NCI-H2227 treated with DMSO at 0.1 percent for 48 hours (cell line): ENCODE measurements at places on chromosomes 12 and 14.
A peak's percentile ranks its signal among the peaks of the same experiment; 100 is the strongest.

GRCh38 chr12:63396135-63396534 lies 245.1 kb upstream of the AVPR1A start:
- DNase-seq = no peak

- DNase-seq = no peak
These were observed 1.6 kb downstream of the LRRC74A start for GRCh38 chr14:76827696-76828296.

DNA sequence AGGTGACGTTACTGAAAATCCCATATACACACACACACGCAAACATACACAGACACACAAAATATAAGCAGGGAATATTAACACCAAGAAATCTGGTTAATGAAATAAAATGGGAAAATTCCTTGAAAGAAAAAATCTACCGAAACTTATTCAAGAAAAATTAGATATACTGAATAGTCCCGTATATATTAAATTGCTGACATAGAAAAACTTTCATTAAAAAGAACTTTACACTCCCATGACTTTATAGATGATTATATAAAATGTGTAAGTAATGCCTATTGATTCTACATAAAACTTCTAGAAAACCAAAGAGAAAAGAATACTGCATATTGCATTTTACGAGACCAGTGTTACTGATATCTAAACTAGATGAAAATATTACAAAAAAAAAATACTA lies 803.2 kb downstream of the SLC16A7 start:
- DNase-seq = no peak

DNA sequence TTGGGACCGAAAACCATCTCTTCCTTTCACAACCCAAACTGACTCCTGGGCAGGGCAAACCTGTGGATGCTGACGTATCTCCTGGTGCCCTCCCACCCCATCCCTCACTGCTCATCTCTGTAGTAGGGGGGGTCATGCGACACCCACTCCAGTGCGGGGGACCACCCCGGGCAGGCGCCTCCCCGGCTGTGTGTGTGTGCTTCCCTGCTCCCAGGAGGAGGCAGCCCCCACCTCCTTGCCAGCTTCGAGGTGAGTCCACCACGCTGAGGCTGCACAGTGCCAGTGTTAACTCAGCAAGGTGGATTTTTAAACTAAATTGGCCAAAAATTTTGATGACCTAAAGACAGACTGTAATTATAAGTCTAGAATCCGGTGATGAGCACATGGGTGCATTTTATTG lies 46.2 kb upstream of the BEGAIN start:
- no peak for DNase-seq

GRCh38 chr14:22634233-22634900 lies 9.8 kb downstream of the OR6J1 start:
- DNase-seq = no peak

DNA sequence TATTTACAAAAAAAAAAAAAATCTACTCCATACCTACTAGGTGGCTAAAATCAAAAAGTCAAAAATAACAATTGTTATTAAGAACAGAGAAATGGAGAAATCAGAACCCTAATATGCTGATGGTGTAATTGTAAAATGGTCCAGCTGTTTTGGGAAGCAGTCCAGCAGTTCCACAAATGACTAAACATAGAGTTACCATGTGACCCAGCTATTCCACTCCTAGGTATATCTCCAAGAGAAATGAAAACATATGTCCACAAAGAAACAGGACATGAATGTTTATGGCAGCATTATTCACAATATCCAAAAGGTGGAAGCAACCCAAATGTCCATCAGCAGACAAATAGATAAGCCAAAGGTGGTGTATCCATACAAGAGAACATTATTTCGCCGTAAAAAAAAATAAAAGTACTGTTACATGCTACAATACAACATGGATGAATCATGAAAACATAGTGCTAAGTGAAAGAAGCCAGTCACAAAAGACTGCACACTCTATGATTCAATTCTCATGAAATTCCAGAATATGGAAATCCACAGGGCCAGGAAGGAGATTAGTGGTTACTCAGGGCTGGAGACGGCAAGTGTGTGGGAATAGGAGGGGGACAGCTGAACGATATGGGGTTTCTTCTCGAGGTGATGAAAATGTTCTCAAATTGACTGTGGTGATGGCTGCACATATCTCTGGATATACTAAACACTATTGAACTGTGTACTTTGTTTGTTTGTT lies 9.1 kb upstream of the DPF3 start:
- no peak for DNase-seq

GRCh38 chr14:77903221-77903620 lies 103.3 kb downstream of the ADCK1 start:
- DNase-seq = peak; percentile 32

DNA sequence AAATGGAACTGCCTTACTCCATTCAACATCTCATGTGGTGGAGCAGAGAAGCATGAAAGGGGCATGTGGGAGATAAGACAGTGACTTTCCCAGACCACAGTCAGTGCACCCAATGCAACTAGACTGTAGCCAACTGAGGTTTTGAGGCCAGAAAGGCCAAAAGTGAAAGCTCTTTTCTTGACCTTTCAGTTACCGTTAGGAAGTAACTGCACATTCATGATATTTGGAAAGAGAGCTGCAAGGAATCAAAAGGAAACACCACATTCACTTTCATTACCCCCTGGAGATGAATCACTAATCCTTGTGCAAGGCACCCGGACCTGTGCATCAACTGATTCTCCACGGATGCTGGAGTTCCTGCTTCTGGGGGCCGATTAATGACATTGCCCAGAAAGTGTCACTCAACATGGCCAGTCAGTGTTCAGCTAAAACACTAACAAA lies 72.9 kb upstream of the ELK3 start:
- no peak for DNase-seq

DNA sequence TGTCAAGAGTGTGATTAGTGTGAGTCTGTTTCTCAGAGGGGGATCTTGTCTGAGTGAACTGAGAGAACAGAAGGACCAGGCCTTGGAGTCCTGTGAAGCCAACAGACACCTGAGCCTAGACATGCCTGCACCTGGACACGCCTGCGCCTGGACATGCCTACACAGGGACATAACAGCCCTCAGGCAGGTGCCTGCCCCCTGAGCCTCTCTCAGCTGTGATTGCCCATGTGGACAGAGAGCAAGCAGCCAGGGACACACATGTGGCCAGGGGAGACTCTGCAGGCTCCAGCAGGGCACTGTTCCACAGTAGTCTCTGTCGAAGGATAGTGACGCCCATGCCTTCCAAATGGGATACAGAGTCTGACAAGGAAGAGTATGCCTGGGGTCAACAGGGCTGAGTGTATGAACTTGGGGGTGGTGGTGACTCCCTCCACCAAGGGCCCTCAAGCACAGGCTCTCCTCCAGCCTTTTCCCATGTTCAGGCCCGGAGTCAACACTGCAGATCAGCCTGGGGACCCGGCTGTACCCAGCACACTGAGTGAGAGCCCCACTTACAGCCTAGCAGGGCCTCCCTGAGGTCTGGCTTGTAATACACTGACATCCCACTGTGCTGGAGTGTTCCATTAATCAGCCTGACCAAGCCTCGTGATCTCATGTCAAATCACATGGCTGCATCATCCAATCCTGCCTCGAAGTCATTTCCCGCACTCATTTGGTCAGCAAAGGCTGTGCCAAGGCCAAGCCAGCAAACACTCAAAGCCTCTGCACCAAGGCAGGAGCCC lies 173.0 kb downstream of the CALM1 start:
- DNase-seq = no peak

DNA sequence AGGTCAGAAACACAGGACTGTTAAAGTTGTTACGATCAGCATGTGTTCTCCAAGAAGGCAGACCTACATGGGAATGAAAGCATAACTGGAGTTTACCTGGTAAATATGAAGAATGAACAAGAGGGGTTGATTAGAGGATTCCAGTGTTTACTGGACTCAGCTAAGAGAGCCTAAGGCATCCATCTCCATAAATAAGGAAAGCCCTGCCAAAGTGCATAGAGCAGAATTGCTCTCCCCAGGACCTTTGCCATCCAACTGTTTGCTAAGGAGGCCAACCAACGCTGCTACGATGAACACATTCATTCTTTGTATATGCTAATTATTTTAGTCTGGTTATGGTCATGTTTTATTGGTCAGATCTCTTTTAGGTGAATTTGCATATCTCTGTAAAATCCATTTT lies 17.1 kb upstream of the PAWR start:
- DNase-seq = no peak

- DNase-seq = no peak
These were observed 8.7 kb downstream of the RFC5 start for GRCh38 chr12:118025168-118025567.

- DNase-seq = no peak
These were observed 120.5 kb downstream of the GCH1 start for GRCh38 chr14:54781961-54782750.

GRCh38 chr14:92534932-92535643 lies 21.5 kb downstream of the RIN3 start:
- no peak for DNase-seq

GRCh38 chr14:72522847-72523246 lies 371.1 kb downstream of the DPF3 start:
- DNase-seq = no peak

- DNase-seq = no peak
These were observed 332.3 kb downstream of the ZFP36L1 start for GRCh38 chr14:68460541-68460940.

DNA sequence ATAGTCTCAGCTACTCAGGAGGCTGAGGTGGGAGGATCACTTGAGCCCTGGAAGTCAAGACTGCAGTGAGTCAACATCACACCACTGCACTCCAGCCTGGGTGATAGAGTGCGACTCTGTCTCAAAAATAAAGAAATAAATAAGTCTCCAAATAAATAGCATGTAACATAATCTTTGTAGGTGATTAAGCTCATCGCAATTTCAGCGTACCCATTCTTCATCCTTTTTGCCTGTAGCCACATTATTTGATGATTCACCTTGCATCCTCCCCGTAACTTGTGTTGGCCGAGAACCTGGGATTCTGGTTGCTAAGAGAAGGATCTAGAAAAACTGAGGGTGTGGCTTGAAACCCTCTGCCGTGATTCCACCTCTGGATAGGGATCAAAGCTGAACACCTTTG lies 115.1 kb downstream of the GALC start:
- DNase-seq = no peak

DNA sequence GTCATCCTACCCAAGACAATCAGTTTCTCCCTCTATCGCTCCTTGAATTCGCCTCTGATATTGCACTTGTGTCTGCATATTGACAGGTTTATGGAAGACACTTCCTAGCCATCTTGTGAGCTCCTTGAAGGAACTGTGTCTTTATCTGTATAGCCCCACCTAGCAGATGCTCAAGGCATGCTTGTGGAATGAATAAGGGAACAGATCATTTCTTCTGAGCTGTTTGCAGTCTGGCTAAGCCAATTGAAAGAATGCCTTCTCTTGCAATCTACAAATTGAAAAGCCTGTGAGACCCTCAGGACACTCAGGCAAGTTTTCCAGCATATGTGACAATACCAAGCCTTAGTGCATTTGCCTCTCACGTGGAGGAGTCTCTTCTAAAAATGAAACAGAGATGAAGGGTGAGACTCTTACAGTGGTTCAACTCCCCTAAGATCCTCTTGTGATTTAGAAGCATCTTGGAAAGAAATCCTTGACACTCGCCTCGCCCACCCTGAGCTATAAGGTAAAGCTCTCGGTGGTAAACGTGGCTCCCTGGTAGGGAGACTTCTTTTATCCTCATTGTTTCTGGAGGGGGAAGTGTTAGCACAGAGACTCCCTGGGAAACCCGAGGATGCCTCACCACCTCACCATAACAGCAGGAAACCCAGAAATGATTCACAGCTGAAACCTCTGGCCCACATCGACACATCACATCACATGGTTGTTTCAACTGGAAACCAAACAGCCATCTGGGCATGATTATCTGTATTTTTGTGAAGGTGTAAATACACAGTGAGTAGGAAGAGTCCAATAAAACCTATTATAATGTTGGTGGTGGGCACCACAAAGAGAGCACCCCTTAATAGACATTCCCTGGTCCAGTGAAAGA lies 112.3 kb upstream of the BCL2L14 start:
- DNase-seq = no peak

DNA sequence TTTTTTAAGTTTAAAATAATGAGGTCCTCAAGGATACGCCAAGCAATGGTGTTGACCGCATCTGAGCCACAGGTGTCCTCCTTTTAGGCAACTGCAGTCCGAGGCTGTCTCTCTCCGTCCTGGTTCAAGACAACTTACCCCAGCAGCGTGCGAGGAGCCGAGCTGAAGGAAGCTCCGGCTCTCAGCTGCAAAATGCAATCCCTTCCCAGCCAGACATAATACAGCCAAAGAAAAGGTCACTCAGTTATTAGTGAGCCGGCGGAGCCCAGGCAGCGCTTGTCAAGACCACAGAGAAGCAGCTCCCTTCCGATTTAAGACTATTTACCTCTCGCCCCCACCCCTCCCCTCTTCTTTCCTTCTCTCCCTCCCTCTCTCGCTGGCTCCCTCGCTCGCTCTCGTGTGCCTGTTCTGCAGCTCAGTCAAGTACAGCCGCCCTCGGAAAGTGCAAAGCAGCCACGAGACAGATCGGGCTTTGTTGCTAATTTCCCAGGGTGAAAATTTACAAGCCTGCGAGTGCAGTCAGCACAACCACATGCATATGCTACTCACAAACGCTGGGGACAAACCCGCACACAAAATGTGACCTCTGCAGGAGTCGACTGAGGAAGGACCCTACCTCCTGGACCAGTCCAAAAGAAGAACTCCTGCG lies 363 bp upstream of the LMO3 start:
- peak; percentile 64 for DNase-seq

GRCh38 chr12:84891106-84891838 lies 21.3 kb downstream of the SLC6A15 start:
- no peak for DNase-seq

- DNase-seq = peak; percentile 81
These were observed 378.7 kb upstream of the KITLG start for GRCh38 chr12:88958946-88959345.

- DNase-seq = no peak
These were observed 15.3 kb downstream of the CCDC88C start for GRCh38 chr14:91402348-91402747.

DNA sequence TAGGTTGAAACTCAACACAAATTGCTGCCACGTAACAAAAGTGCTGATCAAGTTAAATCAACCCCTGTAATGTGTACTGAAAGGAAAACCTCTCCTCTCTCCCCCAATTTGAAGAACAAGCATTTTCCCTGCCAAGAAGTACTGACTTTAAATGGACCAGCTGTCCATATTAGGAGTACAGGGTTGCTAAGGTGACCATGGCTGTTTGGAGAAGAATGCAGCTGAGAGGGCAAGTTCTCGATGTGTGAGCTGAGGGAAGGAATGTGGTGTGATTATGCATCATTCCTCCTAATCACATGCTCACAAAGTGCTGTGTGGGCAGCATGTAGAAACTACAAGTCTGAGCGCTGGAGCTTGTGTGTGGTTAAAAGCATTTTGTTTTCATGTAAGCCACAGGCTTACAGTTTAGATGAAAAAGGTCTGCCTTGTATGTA lies 50.9 kb upstream of the CCT2 start:
- peak; percentile 45 for DNase-seq

DNA sequence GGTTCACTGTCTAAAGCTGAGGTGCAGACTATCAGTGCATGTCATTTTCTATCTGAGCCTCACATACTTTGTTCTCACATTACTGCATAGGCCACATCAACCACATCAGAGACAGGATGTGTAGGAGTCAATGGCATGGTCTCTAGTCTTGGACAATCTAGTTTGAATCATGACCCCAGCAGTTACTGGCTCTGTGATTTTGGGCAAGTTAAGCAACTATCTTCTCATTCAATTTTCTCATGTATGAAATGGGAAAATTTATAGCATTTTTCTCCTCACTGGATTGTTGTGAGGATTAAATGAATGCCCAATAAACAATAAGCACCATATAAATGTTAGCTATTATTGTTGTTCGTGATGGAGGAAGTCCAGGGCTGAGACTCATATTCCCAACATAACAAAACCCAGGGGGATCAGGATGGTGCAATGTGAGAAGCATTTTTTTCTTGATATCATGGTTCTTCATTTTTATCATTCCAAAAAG lies 432.6 kb downstream of the LRIG3 start:
- no peak for DNase-seq
